Amygdala (tissue), 56 donors: ENCODE measurements at places on chromosomes 1 and 21.

DNA sequence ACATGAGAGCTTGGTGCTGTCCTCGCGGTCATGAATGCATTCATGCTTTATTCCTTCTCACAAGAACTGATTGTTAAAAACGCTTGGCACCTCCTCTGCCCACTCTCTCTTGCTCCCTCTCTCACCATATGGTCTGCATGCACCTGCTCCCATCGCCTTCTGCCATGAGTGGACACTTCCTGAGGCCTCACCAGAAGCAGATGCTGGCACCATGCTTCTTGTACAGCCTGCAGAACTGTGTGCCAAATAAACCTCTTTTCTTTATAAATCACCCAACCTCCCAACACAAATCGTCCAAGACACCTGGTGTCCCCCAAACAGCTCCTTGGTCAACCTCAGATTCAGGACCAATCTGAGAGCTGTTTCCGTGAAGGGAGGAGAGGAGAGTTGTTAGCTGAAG is 43.3 kb upstream of the PCBP3 start:
- DNase-seq: no peak

- no peak for DNase-seq
These were observed 19.6 kb downstream of the SPATA45 start for GRCh38 chr1:212827831-212828278.

GRCh38 chr1:3474421-3474820 is 20.0 kb downstream of the ARHGEF16 start:
- no peak for DNase-seq

- no peak for DNase-seq
These were observed 12.2 kb downstream of the PTCH2 start for GRCh38 chr1:44830900-44831304.

- DNase-seq: no peak
These were observed 209.4 kb downstream of the PTPRC start for GRCh38 chr1:198848206-198848605.

- no peak for DNase-seq
These were observed 78.4 kb upstream of the WNT4 start for GRCh38 chr1:22221233-22221780.

DNA sequence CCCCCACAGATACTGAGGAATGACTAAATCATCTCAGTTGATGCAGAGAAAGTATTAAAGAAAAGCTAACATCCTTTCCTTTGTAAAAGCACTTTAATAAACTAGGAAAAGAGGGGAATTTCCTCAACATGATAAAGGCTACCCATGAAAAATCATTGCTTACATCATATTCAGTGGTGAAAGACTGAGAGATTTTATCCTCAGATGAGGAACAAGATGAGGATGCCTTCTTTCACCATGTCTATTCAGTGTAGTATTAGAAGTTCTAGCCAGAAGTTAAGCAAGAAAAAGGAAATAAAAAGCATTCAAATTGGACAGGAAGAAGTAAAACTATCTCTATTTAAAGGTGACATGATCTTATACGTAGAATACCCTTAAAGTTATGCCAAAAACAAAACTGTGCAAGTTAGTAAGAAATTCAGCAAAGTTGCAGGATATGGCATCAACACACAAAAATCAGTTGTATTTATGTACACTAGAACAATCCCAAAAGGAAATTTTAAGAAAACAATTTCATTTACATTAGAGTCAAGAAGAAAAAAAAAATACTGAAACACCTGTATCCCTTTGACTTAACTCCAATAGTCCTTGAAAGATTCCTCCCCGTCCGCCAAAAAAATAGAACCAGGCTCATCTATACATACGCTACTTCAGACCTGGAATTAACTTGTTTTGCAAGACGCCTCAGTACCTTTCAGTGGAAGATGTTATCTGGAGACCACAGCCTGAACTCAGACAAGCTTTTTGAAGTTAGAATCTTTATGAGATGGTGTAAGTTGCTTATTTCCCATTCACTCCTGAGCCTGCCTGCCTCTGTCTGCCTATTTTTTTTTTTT is 17.5 kb downstream of the ZMYM4 start:
- DNase-seq: no peak

- DNase-seq: no peak
These were observed 20.2 kb downstream of the C1orf167 start for GRCh38 chr1:11782127-11782708.

- DNase-seq: no peak
These were observed 89.4 kb downstream of the LMO4 start for GRCh38 chr1:87418048-87418447.

- peak; percentile 76 for DNase-seq
These were observed 35.8 kb upstream of the RIPK4 start for GRCh38 chr21:41802684-41803083.

DNA sequence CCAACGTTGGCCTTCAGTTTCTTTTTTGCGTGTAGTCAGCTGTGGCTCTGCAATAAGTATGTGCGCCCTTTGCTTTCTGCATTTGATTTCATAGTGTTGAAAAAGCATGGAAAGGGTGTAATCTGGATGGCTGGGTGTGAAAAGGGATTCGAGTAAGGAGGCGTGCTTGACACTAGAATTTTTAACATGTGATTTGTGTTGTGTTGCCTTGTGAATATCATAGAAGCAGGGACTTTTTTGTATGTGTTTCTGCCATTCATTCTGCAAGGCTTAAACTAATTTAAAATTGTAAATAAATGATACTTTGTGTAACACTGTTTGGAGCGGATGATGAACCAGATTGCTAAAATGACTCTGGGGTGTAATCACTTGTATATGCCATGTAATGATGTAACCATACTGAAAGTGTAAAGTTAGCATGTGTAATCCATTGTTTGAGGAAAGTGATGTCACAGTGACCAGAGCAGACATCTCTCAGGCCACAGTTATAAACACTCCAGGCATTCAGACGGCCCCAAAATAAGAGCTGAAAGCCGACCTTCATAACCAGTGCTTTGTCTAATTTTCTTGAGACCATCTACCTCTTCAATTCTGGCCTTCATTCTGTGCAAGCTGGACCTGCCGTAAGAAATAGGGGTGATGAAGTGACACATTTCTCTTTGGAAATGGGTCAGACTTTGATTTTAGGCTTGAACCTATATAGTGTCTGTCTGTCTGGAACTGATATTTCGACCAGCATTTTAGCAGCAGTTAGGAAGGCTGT is 618 bp downstream of the SH3BGR start:
- DNase-seq: no peak
